NCI-H1436 treated with DMSO at 0.1 percent for 48 hours (cell line): ENCODE measurements at places on chromosomes 13 and 19.

DNA sequence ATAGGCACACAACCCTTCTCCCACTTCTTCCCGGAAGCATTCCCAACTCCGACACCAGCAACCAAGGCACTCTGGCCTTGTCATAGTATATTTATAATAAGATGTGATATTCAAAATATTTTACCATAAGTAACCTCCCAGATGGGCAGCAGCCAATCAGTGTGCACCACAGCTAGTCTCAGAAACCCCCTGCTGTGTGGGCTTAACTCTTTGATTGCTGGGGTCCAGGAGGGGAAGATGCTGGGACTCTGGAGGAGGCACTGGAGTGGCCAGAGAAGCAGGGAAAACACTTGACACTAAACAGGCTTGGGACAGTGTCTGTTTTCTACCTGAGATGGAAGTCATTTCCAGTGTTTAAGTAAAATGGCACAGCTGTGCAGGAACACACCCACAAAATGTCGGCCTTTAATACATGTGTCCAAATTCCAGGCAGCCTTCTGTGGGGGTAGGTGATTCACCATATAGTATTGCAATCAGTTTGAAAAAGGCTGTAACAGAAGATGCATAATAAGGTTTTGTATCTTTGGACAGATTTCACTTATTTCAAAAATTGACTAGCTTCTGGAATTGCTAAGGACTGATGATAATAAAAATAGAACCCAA lies 100.7 kb downstream of the MBNL2 start:
- no peak for DNase-seq

DNA sequence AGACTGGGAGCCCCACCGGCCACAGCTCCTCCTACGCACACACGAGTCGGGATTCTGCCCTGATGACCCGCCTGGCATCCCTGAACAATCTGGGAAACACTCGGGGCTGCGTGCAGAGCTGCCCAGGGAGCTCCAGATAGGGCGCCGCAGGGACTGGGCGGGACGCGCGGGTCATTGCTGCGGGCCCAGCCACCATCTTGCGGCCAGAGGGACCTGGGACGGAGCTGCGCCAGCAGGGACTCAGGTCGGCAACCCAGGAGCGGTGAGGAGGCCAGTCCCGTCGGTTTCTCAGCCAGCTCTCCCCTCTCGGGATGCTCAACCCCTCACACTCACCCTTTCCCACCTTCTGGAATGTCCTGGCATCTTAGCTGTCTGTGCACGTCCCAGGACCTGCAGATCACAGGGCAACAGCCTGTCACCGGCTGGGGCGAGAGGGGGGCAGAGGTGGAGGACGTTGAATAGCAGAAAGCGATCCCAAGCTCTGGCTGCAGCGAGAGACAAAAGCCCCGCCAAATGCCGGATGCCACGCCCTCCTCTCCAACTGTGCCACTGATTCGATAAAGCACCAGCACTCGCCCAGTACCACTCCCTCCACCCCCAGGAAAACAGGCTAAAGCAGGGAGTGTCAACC lies 20.4 kb upstream of the ZNF91 start:
- DNase-seq, result no peak

DNA sequence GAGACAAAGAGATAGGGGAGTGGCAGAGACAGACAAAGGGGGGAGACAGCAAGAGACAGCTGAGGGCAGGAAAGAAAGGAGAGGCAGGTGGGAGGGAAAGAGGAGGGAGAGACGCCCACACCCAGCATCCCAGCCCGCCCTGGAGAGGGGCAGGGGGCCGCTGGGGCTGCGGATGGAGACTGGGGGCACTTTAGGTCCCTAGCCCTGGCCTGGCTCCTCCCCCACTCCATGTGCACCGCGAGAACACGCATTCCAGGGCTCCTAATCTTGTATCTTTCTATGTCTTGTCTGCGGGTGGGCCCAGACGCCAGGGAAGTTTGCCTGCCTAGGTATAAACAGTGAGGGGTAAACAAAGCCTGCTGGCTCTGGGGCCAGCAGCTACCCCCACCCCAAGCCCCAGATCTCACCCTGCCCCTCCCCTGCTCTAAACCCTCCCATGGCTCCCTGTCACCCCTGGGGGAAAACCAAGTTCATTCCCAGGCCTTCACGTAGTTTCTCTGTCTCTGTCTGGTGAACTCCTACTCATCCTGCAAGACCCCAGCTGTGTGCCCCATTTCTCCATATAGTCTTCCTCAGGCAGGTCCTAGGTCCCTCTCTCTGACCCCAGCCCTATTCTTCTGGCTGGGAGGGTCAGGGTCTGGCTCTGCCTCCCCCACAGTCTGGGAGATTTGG lies 5.7 kb downstream of the TLE5 start:
- no peak for DNase-seq

- no peak for DNase-seq
Measured at GRCh38 chr13:61944329-61944929, 528.8 kb upstream of the PCDH20 start.

GRCh38 chr19:13459351-13459750 lies 46.9 kb downstream of the CACNA1A start:
- DNase-seq, result peak; percentile 33

GRCh38 chr13:106372199-106373155 lies 163.0 kb downstream of the EFNB2 start:
- no peak for DNase-seq
